ENCODE measurements at places on chromosomes 6 and 20.

GRCh38 chr6:47630587-47630986, 67.8 kb upstream of the ADGRF4 start:
- no peak for DNase-seq

DNA sequence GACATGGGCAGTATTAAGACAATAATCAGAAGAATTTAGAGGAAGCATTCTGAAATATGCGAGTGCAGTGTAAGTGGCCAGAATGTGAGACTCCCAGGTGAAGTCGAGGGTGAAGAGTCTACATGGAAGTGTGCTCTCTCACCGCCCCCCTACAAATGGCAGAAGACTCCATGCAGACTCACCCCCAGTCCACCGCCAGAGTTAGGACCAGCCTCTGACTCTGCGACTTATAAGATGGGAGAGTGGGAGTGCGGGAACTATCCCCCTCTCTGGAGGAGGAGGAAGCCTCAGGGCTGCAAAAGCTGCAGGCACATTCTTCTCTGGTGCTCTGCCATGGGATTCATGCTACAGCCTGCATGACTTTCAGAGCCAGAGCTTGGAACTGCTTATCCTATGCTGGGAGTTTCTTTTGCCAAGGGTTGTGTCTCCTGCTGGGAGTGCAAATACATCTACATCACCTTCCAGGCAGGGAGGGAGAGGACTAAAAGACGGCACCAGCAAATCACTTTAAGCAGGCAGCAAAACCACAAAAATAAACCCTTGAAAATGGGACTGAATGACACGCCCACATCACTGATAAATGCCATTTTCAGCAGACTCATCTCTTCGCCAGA, 206.7 kb upstream of the SULF2 start:
- no peak for DNase-seq

GRCh38 chr6:116088946-116089345, 11.7 kb upstream of the NT5DC1 start:
- no peak for DNase-seq

- DNase-seq = no peak
Measured at GRCh38 chr6:49918787-49919186, 45.2 kb downstream of the DEFB114 start.

GRCh38 chr20:5770231-5770986, 20.2 kb downstream of the SHLD1 start:
- no peak for DNase-seq

DNA sequence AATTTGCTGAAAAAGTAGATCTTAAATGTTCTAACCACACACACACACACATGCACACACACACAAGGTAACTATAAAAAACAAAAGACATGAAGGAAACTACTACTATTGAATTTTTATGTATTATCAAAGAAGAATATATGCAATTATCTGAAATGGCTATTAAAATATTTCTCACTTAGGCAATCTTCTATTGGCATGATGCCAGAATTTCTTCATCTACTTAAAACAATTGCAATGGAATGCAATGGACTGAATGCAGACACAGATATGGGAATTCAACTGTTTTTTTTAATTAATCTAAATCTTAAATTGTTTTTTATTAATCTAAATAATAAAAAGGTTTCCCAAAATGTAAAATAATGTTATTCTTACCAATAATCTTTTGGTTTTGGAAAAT, 152.6 kb upstream of the SMLR1 start:
- no peak for DNase-seq

GRCh38 chr6:10961837-10962236, 75.0 kb downstream of the SYCP2L start:
- DNase-seq = no peak

DNA sequence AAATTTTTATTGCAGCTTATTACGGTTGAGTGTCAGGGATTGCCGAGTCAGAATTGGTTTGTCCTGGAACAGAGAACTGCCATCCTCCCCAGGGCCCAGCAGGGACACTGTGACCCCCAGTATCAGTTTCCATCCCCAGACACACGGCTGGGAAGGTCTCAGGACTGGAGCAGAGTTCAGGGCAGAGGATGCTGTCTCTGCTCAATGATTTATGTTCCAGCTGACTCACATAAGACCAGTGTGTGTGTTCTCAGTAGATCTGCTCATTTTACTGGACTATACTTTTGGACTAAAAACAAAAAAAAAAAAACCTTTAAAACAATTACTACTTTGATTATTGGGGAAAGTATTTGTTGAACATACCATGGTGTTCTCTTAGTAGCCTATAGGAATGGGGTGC, 44.2 kb downstream of the FNDC1 start:
- DNase-seq = no peak

DNA sequence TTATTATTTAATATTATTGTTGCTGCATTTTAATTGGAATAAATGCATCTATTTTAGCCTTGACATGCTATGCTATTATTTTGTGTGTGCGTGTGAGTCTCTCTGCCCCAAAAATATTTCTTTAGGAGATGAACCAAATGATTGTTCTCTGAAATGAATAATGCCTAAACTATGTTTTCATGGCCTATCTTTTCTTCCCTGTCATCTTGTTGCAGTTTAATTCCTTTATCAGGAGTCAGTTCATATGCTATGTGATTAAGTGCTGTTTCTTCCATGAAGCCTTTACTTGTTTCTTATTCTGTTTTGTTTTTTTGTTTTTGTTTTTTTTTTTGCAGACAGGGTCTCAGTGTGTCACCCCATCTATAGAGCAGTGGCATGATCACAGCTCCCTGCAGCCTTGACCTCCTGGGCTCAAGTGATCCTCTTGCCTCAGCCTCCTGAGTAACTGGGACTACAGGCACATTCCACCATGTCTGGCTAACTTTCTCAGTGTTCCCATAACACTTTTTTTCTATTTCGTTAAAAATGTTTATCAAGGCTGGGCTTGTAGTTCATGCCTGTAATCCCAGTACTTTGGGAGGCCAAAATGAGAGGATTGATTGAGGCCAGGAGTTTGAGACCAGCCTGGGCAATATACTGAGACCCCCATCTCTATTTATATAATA, 25.7 kb downstream of the TPX2 start:
- no peak for DNase-seq

DNA sequence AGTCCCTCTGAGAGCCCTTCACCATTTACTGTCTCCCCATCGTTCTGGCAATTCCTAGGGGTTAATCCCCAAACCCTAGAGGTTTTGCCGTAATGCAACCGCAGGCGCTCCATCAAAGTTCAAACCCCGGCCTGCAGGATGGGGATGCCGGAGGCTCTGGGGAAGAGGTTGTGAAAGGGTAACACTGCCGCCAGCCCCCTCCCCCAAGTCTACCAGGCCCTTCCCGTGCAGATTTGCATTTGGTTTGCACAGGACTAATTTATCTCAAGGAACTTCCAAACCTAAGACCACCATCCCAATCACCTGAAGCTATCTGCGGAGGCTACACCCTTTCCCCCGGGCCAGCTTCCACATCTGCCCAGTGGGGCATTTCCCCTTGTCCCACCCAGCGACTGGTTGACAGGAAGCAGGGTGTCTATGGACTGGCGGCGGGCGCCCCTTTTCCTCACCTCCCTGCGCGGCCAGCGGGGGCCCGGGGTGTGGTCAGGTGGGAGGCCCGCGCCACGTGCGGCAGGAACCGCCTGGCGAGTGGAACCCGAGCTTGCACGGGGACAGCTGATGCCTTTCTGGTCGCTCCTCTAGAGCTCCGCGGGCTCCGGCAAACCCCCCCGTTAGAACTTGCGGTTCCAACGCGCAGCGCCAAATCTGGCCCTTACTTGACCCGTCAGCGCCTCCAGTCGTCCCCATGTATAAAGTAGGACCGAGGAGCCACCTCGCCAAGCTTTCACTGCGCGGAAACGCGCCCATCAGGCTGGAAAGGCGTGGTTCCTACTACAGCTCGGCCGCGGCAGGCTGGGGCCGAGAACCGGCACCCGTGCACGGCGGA, 9.4 kb upstream of the SLC4A11 start:
- peak; percentile 55 for DNase-seq

- DNase-seq = no peak
Measured at GRCh38 chr6:161405418-161405817, 131.6 kb upstream of the AGPAT4 start.

- DNase-seq = no peak
Measured at GRCh38 chr6:124955108-124955856, 7.0 kb upstream of the RNF217 start.

GRCh38 chr6:72654071-72654621, 32.3 kb downstream of the KCNQ5 start:
- no peak for DNase-seq

- DNase-seq = no peak
Measured at GRCh38 chr6:146911635-146912215, 292.5 kb upstream of the STXBP5 start.

GRCh38 chr6:161056451-161056850, 64.9 kb downstream of the MAP3K4 start:
- DNase-seq = no peak

DNA sequence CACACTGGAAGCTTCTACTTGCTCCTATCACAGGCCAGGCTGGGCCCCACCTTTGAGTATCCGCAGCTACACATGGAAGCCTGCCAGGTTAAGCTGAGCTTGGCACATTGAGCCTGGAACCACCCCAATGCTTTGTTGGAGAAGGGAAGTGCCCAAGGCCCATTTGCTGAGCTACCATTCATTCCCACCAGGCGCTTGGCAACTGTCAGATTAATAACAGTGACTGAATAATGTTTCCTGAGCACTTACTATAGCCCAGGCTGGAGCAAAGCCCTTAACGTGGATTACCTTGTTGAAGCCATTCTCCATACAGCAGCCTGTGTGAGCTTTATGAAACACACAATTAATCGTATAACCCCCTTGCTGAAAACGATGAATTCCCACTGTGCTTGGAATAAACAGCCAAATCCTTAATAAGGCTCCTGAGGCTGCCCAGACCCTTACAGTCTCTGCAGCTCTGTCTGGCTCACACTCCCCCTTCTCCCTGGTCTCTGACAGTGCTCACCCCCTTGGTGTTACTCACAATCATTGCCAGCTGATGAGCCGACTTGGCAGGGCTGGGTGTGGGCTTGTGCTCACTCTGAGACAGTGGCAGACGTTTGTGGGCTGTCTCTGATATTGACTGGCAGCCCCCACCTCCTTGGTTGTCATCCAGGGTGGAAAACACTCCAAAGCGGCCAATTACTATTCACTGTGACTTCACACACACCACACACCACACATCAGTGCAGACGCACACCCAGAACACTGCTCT, 357.1 kb downstream of the MAFB start:
- peak; percentile 72 for DNase-seq

DNA sequence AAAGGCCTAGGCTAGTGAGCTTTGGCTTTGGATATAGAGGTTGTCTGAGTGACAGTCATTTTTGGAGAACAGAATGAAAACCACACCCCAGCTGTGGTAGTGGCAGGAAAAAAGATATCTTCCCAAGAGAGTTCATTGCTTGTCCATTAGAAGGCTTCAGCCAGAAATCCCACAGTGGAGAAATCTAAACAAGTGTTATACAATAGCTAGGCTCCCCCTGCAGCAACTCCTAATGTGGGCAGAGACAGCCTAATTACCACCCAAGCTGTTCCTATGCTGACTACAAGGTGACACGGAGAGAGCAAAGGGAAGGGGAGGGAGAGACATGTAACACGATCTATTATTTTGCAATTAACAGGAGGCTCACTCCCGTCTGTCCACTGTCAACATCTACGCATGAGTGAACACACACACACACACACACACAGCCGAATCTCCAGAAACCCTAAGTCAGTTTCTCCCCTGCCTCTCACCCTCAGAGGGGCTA, 147.5 kb upstream of the TCF21 start:
- DNase-seq = no peak

GRCh38 chr6:126698732-126699240, 358.9 kb downstream of the CENPW start:
- DNase-seq = no peak

DNA sequence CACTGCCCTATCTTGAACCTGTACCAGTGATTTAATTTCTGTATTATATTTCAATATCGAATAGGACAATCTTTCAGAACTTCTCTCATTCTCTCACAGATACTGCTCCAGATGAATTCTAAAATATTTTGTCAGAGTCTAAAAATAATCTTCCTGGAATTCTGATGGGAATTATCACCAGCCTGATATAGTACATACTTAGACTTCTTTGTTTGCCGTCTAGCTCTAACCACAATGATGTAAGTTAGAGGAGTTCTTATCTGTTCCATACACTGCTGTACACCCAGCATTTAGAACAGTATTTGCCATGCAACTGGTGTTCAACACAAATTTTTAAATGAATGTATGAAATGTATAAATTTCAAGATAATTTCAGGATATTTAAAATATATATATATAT, 1.3 kb upstream of the HUS1B start:
- no peak for DNase-seq

- no peak for DNase-seq
Measured at GRCh38 chr6:29567991-29568390, 8.5 kb upstream of the UBD start.

GRCh38 chr6:156779206-156780094, 2.3 kb downstream of the ARID1B start:
- peak; percentile 48 for DNase-seq

DNA sequence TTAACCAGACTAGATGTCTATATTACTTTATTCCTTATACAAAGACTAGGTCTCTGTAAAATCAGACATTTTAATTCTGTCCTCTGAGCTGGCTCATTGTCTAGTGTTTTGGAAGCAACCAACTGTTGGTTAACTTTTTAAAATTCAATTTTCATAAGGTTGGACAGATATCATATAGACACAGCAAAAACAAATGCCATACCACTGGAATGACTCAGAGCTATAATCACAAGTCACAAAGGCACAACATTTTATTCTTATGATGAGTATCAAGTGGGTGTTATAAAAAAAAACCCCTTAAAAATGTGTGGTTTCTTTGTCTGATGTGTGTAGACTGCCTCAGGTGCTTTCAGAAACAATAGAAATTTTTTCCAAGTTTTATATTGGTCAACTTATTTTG, 296.2 kb upstream of the MARCKS start:
- DNase-seq = no peak

GRCh38 chr6:27066381-27066780, 181.1 kb upstream of the PRSS16 start:
- no peak for DNase-seq

- DNase-seq = peak; percentile 54
Measured at GRCh38 chr6:28634761-28635546, 109.3 kb downstream of the GPX5 start.

GRCh38 chr6:3768502-3768901, 17.0 kb upstream of the PXDC1 start:
- DNase-seq = no peak

- DNase-seq = no peak
Measured at GRCh38 chr6:66065313-66065712, 358.3 kb upstream of the EYS start.

GRCh38 chr6:154632119-154632518, 101.1 kb upstream of the SCAF8 start:
- no peak for DNase-seq

Measured in left cardiac atrium (tissue), 4 donors.